ENCODE measurements at places on chromosomes 2 and 18.

- DNase-seq = no peak
These were observed 22.8 kb downstream of the TNS1 start for GRCh38 chr2:217980036-217980435.

- no peak for DNase-seq
These were observed 91.4 kb upstream of the PXDN start for GRCh38 chr2:1835581-1836201.

DNA sequence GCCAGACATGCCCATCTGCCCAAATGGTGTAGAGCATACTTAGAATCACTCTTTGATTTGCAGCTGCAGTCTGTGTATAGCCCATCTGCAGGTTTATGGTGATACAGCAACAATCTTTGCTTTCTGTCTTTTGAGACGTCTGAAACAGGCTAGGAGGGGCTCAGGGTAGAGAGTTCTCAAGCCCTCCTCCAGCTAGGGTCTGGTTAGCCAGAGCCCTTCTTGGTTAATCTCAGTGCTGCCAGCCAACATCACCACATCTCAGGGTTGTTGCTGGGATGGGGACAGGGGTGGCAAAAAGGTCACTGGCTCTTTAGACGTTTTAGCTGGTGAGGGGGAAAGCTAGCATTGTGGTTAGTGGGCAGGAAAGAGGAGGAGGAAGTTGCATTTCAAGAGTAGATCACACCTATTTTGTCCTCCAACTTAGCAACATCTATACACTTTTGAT lies 136.6 kb upstream of the ACAA2 start:
- no peak for DNase-seq

GRCh38 chr2:168717790-168718502 lies 84.5 kb upstream of the NOSTRIN start:
- DNase-seq = no peak

GRCh38 chr2:225841314-225841713 lies 441.8 kb downstream of the NYAP2 start:
- DNase-seq = no peak

DNA sequence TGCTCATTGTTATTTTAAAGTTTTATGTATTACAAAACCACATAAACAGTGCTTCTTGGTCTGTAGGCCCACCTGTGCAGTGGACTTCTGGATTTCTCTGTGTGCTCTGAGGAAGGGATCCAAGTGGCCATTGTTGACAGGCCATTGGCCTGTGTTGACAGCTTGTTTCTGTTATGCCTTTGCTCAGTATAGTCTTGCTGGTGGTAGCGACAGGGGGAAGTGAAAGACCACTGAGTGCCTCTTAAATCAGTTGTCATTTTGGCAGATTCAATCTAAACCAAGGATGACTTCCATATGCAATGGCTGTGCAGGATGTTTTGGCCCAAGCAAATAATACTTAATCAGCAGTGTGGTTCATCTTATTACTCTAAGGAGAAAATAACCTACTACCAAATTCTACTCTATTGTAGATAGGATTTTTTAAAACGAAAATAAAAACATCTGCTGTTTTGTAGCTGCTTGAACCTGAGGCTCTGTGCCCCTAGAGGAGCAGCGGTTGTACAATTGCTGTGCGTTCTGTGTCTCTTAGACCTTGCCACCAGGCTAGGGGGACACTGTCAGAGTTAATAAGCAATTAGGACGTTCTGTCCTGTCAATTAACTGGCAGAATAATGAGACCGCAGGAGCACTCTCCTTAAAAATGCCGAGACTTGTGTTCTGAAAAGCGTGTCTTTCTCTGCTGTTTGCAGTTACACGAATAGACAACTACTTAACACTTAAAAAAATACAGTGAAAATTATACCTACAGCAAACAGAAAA lies 108.2 kb downstream of the RHBDD1 start:
- no peak for DNase-seq

DNA sequence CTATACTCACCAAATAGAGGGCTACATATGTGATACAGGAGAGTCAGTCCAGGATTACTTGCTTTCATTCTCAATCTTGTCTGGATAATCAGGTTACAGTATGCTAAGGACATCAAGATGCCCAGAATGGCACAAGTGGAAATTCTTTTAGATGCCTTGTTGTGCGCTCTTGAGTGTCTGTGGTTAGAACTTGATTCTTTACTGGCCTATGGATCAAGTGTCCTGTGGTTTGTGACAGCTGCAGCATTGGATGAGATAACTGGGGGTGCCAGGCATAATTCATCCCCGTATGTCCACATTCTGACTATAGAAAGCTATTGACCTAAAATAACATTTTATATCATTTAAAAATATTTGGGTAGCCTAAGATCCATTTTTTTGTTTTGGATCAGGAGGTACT lies 40.1 kb downstream of the CDC42EP3 start:
- DNase-seq = no peak

- DNase-seq = no peak
These were observed 56.4 kb upstream of the ITGA6 start for GRCh38 chr2:172370821-172371455.

GRCh38 chr18:32092422-32093101 lies 888 bp downstream of the RNF138 start:
- DNase-seq = peak; percentile 98

DNA sequence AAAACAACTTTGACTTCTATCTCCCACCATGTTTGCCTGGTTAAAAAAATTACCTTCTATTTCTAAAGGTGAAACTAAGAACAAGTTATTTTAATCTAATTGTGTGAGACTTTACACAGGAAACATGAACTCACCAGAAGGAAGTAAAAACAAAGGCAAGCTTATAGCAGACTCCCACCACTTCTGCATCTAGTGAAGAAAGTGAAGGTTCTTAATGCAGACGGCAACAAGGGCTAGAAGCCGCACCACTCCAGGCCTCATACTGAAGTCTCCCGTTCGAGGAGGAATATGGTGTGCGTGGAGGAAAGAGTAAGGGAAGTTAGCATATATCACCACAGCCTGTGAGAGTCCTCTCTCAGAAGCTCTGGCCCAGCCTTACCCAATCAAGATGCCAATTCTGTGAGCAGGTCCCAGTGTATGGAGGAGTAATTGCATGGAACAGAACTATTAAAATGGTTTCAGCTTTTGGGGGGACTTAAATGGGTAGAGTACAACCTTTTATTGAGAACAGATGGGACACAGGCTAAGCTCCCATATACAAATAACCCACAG lies 958.7 kb downstream of the BCL11A start:
- DNase-seq = no peak

Measured in NCI-H1436 (cell line).